ENCODE measurements at places on chromosomes 13 and 19.

GRCh38 chr13:104953588-104953987 lies 1581.9 kb downstream of the EFNB2 start:
- no peak for DNase-seq

DNA sequence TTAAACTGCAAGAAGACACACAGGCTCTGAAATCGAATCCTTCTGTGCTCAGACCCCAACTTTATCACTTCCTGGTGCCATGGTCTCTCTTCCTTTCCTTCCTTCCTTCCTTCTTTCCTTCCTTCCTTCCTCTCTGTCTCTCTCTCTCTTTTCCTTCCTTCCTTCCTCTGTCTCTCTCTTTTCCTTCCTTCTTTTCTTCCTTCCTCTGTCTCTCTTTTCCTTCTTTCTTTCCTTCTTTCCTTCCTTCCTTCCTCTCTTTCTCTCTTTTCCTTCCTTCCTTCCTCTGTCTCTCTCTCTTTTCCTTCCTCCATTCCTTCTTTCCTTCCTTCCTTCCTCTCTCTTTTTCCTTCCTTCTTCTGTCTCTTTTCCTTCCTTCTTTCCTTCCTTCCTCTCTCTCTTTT lies 127.2 kb upstream of the CACNA1A start:
- DNase-seq, result no peak

GRCh38 chr19:52190487-52191293 lies 838 bp downstream of the PPP2R1A start:
- DNase-seq, result no peak

DNA sequence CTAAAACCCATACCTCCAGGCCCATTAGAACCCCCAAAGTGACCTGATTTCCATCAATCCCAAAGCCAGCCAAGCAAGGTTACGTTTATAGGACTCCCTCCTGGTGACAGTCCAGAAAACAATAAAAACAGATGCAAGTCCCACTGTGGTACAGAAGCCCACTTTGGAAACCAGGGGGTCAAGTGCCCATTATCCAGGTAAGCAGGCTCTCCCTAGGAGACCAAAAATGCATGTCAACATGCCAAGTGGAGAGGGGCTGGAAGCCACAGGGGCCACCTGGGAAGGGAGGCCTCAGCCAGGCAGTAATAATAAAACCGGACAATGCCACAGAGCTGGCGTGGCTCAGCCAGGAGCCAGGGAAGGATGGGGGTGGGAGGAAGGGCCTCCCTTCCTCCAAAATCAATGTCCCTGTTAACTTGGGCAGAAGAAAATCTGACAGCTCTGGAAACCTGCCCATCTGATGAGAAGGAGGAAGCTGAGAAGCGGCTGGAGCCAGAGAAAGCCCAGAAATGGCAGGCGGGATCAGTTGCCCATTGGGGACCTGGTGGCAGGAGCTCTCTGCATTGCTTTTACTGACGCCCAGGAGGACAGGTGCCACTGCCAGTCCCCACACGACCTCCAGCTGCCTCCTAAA lies 160.4 kb downstream of the ZIC5 start:
- no peak for DNase-seq

DNA sequence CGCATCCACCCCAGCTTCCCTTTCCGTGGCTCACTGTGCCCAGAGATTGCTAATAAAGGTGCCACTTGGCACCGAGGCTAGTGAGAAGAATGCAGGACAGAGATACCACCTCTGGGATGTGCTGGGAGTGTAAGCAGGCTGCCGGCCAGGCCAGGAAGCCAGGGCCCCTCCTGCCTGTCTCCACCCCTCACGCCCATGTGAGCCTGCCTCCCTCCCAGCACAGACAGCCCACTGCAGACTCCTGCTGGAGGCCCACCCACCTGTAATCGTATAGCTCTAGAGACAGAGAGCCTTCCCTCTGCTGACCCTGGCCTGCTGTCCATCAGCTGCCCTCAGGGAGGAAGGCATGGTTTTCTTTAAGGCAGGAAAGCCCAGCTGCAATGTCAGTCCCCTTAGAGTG lies 13.9 kb downstream of the VSTM2B start:
- DNase-seq, result no peak

DNA sequence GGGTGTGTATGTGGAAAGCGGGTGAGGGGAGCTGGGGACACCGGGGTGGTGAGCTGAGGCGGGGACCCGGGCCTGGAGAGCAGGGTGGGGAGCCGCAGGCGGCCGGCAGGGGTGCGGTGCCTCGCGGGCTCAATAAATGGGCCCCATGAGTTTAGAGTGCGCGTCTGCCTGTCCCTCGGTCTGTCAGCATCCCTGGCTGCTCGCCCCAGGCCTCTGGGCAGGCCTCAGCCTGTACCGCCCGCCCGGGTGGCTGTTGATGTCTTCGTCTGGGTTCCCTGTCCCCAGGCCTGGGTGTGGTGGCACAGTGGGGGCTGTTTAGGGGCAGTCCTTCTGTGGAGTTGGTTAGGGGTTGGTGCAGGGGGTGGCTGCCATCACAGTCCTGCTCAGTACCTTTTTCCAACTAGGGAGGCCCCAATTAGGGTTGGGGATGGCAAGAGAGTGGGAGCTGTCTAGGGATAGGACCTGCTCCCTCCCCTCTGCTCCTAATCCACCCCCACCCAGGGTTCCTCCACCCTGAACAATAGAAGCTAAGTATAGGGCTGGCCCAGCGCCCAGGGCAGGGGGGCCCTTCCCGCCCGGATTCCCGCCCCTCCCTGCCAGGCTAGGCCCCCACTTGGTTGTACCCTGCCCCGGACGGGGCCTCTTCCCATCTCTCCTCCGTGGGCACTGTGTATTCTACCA lies 12.2 kb downstream of the CIC start:
- no peak for DNase-seq

All from NCI-H1417 treated with DMSO at 0.1 percent for 48 hours (cell line).